ENCODE measurements at places on chromosomes 2 and 18. TPM values are rescaled to one million over a fixed set of nuclear protein-coding genes. Genes with fewer than 3 reads are reported as not detected.

The CACNB4 gene
- 0.14 TPM for total RNA-seq

The MGAT4A gene
- 1.2 TPM for total RNA-seq

The TCF7L1 gene
- total RNA-seq, result 7.2 TPM

The RMC1 gene
- total RNA-seq, result 12.8 TPM

The STK16 gene
- 28.0 TPM for total RNA-seq

The TNFAIP6 gene
- total RNA-seq, result 1.6 TPM

The ARHGAP28 gene
- not detected for total RNA-seq

The NT5DC4 gene
- not detected for total RNA-seq

The ZNF521 gene
- not detected for total RNA-seq

The COBLL1 gene
- 4.1 TPM for total RNA-seq

The ASB18 gene
- total RNA-seq, result not detected

Measured in A549 treated with CpdA at 1 μM for 4 hours (cell line).